ENCODE measurements at places on chromosomes 11 and 22.

DNA sequence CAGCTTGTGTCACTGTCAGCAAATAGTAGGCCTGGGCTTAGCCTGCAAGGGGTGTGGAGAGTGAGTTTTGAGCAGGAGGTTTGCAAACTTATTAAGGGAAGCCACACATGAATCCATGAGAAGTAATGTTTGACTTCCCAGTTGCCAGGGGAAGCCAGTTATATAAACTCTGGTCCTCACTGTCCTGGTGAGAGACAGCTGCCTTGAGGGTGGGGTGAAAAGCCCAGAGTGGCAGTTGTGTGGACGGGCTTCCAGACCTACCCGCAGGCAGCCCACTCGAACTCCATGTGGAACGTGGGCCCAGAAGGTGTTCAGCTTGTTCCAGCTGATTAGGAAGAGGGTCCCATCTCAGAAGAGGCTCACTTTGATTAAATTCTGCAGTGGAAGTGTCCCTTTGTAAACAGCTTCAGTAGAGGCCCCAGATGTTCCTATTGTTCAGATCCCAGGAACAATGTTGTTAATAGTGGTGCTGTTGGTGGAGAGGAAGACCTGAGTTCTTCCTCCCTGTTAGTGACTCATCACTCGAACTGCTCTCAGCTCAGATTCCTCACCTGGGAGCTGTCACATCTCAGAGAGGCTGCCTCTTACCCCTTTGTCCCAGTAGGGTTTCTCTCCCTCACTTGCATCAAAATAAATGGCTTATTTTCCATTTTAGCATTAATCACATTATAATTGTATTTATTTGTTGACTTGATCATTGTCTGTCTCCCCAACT lies 63.4 kb downstream of the GRAMD1B start:
- DNase-seq: no peak

- no peak for DNase-seq
Observed at GRCh38 chr11:128055576-128056217, 531.7 kb downstream of the ETS1 start.

DNA sequence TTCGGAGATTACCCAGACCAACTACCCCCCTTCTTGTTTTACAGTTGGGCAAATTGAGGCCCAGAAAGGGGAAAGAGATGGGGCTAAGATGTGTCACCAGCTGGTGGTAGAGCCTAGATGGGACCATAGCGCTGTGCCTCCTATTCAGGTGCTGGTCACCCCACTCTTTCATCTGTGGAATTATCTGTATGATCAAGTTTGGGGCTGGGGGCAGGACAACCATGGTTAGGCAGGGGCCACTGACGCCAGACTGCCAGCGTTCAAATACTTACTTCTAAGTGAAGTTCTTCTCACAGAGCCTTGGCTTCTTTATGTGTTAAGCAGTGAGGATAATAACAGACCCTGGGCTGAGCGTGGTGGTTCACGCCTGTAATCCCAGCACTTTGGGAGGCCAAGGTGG lies 55.9 kb downstream of the IGLL1 start:
- no peak for DNase-seq

- DNase-seq: no peak
Observed at GRCh38 chr11:64833509-64833908, 10.9 kb downstream of the CDC42BPG start.

- peak; percentile 70 for DNase-seq
Observed at GRCh38 chr22:26168939-26169314, 335 bp upstream of the SEZ6L start.

GRCh38 chr11:81596704-81597103 lies 1137.0 kb downstream of the FAM181B start:
- DNase-seq: no peak

DNA sequence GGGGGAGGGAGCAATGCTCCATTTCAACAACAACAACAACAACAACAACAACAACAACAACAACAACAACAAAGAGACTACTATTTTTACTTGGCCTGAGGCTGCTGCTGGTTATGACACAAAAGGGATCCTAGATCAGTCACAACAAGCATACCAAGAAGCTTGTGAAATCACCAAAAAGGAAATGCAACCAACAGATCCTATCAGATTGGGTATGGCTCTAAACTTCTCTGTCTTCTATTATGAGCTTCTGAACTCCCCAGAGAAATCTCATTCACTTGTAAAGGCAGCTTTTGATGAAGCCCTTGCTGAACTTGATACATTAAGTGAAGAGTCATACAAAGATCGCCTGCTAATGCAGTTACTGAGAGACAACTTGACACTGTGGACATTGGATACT lies 10.5 kb upstream of the MS4A2 start:
- DNase-seq: no peak

DNA sequence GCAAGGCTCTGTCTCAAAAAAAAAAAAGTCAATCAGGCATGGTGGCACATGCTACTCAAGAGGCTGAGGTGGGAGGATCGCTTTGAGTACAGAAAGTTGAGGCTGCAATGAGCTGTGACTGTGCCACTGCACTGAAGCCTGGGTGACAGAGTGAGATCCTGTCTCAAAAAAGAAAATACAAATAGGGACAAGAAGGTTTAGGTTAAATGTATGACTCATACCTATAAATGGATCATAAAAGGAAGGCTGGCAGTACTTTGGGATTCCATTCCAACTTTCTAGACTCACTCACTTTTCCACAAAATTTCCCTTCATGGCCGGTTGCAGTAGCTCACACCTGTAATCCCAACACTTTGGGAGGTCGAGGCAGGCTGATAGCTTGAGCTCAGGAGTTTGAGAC lies 25.6 kb upstream of the OSBP start:
- no peak for DNase-seq

GRCh38 chr11:26730414-26731083 lies 8.7 kb upstream of the SLC5A12 start:
- no peak for DNase-seq

DNA sequence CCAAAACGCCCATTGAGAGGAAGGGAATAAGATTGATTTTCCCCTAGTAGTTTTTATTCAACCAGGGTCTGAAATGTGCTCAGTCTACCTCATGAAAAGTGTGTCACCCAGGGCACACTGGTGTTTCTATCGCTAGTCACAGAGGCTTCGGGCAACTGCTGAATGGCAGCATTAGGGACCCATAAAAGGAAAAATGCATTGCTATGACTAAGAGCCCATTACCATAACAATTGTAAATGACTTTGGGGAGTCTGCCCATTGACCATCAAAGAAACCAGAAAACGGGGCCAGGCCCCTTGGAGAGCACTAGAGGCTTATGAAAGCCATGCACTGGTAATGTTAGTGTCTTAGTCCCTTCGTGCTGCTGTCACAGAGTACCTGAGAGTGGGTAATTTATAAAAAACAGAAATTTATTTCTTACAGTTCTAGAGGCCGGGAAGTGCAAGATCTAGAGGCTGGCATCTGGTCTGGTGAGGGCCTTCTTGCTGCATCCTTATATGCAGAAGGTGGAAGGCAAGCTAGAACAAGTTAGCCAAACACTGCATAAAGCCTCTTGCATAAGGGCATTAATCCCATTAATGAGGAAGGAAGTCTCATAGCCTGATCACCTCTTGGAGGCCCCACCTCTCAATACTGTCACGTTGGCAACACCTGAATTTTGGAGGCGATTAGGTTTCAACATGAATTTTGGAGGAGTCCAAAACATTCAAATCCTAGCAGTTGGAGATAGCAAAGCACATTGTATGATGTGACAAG lies 306.7 kb downstream of the ST3GAL4 start:
- DNase-seq: no peak

GRCh38 chr22:34966980-34967565 lies 98.9 kb upstream of the ISX start:
- DNase-seq: no peak

DNA sequence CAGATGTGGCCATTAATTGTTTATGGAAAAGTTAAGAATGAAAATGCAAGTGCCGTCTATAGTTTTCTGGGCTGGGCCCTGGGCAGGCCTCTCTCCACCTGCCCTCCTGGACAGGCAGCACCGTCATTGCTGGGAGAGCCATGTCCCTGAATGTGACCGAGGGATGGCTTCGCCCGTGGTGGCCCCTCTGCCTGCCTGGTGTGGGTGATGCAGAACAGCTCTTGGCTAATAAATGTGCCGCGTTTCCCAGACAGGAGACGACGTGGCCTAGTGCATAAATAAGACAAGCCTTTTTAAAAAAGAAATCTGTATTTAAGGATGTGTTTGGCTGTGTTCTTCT lies 407.3 kb downstream of the TBC1D22A start:
- DNase-seq: no peak

DNA sequence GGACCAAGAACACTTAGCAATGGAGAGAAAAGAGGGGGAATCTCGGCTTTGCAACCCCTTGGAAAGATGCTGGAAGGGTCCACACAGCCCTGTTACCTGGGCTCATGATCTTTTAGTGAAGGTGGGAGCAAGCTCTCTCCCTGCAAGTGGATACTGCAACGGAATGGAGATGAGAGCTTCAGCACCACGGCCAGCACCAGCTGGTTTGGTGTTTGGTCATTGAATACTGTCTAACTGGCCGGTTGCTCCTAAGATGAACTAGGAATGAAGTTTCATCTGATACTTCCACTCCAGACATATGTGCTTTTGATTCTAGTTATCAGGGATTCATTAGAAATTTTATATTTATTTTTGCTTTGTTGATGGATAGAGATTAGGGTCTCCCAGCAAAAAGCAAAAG lies 16.3 kb downstream of the HTR3A start:
- no peak for DNase-seq

DNA sequence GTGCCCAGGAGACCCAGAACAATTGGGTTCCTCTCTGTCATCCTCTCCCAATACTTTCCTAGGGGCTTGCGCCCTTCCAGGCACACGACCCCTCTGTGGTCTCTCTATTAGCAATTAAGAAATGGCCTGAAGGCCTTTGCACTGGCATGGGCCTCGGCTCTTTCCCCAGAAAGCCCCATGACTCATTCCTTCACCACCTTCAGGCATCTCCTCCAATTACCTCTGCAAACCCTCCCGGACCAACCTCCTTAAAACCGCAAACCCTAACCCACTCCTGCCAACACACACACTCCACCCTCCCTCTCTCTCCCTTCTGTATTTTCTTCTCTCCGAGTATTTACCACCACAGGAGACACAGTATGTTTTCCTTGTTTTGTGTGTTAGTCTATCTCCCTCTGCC lies 36.7 kb downstream of the LARGE1 start:
- no peak for DNase-seq

GRCh38 chr11:119309411-119309810 lies 7.5 kb downstream of the MCAM start:
- no peak for DNase-seq

GRCh38 chr11:130047141-130047540 lies 22.6 kb upstream of the APLP2 start:
- no peak for DNase-seq

DNA sequence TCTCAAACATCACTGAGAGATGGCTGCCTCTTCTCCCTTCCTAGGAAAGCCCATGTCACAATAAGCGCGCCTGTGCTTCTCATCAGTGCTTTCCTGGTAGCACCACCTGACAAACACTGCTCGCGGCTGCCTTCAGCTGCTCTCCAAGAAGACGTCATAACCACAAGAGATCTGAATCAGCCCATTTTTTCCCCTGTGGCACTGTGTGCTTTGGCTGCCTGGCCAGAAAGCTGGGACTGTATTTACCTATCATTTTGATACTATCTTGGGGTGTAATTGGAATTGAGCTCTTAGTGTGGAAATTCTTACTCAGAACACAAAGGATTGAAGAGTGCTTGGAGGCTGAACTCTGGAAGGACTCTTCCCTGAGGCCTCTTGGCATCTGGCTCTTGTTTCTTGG lies 50.3 kb upstream of the EHF start:
- no peak for DNase-seq

DNA sequence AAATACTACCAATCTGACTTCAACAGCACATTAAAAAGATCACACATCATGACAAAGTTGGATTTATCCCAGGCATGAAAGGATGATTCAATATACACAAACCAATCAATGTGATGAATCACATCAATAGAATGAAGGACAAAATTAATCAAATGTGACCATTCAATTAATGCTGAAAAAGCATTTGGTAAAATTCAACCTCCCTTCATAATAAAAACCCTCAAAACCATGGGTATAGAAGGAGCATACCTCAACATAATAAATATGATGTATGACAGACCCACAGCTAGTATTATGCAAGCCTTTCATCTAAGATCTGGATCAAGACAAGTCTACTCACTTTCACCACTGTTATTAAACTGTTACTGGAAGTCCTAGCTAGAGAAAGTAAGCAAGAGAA lies 921.7 kb upstream of the RAG2 start:
- no peak for DNase-seq

DNA sequence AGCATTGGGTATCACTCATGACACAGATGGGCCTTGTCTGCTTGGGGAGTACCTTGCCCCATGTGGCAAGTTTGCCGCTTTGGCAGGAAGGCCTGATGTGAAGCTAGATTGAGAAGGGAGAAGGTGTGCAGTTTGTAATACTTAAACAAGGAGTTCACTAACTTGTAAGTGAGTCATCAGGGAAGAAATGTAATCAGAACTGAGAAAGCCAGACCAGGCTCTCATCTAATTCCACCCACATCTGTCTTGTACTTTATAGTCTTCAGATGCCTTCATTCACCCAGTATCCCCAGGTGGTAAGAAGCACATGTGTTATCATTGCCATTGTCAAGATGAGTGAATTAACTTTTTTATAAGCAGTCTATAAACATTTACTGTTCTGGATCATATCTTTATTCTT lies 116.0 kb upstream of the DDI1 start:
- no peak for DNase-seq

DNA sequence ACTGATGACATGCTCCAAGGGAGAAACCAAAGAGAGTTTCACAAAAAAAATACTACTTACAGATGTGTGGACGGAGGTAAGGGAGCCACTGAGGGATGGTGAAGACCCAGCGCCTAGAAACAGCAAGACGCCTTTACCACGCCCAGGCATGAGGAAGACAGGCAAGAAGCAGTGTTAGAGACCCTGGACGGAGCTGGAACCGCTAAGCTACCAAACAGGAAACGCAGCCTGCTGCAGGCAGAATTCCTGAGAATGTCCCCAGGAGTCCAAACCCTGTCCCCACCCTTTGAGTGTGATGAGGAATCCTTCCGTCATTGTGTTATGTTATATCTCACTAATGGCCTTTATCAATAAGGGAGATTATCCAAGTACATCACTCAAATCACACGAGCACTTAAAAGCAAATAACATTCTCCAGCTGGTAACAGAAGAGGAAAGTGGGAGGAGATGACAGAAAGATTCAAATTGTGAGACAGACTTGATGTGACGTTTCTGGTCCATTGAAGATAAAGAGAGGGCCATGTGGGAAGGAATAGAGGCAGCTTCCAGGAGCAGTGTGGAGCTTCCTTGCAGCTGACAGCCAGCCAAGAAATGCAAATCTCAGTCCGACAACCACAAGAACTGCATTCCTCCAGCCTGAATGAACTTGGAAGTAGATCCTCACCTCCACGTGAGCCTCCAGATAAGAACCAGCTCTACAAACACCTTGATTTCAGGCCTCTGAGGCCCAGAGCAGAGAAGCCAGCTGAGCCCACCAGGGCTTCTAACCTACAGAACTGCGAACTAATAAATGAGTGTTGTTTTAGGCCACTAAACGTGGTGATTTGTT lies 19.1 kb downstream of the FAM181B start:
- DNase-seq: no peak

DNA sequence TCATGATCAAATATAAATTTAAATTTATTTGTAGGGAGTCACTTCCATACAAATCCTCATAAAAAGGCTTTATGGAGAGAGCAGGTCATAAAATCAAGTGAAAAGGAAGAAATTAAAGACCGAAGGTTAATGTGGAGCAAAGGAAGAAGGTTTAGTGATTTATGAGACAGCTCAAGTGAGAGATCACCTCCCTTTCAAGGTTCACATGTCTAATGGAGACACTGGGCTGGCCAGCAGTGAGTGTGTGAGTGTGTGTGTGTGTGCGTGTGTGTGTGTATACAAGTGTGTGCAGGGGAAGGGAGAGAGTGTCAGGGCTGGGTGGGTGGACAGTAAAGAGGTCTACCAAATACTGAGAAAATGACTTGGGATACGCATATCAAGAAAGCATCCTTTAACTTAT lies 251.2 kb downstream of the FAT3 start:
- DNase-seq: no peak
